ENCODE measurements at places on chromosomes 7 and 10.
A peak's percentile ranks its signal among the peaks of the same experiment; 100 is the strongest.

DNA sequence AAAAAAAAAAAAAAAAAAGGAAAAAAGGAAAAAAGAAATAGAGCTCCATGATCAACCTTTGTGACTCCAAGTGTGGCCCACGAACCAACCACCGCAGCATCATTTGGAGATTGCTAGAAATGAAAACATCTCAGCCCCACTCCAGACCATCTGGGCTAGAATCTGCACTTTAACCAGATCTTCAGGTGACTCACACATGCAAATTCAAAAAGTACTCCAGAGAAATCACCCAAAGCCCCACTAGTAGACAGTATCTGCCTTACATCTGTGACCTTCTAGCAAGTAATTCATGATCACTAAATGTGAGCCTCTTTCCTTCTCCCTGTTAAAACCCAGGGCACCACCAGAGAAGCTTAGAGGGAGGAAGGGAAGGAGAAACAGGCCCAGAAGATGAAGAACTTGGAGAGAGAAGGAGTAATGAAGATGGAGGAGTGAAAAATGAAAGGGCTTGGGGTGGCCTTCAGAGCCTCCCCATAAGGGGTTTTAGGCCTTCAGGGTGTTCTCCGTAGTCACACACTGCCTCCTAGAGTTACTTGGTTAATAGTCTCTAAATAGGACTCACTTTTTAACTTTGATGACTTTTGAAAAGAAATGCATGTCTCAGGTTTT, 94.0 kb downstream of the SLC37A3 start:
- peak; percentile 61 for DNase-seq

DNA sequence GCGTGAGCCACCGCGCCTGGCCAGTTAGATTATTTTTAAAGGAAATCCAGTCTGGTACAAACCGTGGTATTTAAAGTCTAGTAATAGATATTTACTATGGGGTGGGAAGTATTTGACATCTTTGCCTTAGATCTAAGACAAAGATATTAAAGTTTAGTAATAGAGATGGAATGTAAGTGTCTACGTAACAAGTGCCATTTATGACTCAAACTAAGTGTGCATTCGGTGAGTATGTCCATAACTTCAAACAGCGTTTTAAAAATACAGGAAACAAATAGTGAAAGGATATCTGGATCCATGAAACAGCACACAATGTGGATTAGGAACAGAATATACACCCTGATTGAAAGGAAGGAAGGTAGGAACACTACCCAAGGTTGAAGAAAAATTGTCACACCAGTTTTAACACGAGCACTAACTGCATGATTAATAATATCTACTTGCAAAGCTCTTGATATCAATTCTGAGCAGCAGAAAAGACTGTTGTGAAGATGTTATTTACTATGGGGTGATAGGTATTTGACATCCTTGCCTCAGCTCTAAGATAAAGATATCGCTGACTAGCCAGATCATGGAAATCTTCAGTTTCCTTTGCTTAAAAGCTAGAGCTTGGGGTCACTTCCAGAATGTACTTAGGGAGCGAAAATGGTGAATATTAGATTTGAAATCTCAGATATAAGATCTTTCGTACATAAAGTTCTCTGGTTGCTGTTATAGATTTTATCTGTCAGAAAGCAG, 48.7 kb downstream of the EPC1 start:
- no peak for DNase-seq

- no peak for DNase-seq
Measured at GRCh38 chr7:6030988-6031387, at the start of gene ANKRD61. TSS of gene ANKRD61 (plus strand) at chr7:6031376. CDS start at chr7:6031376, 0 bp downstream.

- no peak for DNase-seq
Measured at GRCh38 chr7:42930889-42931288, 1.1 kb downstream of the PSMA2 start.

GRCh38 chr7:17696422-17696821, 243.9 kb downstream of the SNX13 start:
- DNase-seq, result no peak

DNA sequence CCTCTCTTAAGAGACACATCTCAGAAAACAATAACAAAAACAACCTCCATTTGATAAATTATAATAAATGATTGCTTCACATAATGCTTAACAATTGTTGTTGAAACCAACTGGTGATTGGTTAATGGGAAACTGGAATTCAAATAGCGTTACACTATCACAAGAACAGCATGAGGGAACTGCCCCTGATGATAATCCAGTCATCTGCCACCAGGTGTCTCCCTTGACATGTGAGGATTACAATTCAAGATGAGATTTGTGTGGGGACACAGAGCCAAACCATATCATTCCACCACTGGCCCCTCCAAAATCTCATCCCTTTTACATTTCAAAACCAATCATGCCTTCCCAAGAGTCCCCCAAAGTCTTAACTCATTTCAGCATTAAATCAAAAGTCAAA, 375.9 kb downstream of the BMPER start:
- DNase-seq, result no peak

DNA sequence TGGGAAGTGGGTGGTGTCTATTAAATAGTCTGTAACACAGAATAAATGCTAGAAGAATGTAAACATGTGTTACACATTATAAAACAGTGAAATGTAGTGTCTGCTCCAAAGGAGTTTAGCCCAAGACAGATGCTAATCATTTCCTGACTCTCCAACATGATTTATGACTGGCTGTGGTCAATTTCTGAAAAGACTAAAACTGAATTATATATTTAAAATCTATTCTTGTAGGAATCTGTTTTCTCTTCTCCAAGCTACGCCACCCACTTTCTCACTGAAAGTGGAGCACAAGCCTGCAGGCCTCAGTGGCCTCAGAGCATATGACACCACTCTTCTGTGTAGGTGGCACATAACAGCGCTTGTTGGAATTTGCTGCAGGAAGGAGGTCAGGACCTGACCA, 44.4 kb downstream of the CTTNBP2 start:
- no peak for DNase-seq

- no peak for DNase-seq
Measured at GRCh38 chr7:152899004-152899403, 139.5 kb downstream of the ACTR3B start.

GRCh38 chr10:79384773-79385391, 37.6 kb downstream of the PPIF start:
- DNase-seq, result no peak

- no peak for DNase-seq
Measured at GRCh38 chr10:127278001-127278400, 81.6 kb upstream of the INSYN2A start.

DNA sequence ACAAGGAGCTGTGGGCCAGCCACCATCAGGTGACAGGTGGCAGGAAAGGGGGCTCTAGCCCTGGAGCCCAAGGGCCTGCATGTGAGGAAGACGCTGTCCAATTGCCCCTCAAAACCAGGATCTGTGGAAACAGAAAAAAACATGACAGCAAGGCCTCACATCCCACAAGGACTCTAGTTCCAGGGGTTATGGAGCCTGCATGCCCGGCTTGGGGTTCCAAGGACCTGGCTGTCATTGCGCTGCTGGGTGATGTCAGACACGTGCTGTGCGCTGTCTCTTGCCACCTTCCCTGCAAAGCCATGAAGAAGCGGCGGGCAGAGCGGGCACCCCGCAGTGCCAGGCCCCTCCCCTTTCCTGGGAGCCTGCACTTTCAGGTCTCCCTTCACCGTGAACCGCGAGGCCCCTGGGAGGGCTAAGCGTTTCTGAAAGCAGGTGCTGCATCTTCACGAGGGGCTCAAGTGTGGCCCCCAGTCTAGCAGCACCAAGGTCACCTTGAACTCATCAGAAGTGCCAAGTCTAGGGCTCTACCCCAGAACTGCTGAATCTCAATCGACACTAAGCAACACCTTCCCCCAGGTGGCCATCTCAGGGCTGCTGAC, 15.1 kb upstream of the CRYGN start:
- DNase-seq, result no peak

- no peak for DNase-seq
Measured at GRCh38 chr7:64574540-64575099, 11.7 kb upstream of the ZNF680 start.

- no peak for DNase-seq
Measured at GRCh38 chr7:19587291-19587690, 121.5 kb downstream of the POLR1F start.

- DNase-seq, result no peak
Measured at GRCh38 chr10:34854147-34854601, 39.1 kb upstream of the PARD3 start.

DNA sequence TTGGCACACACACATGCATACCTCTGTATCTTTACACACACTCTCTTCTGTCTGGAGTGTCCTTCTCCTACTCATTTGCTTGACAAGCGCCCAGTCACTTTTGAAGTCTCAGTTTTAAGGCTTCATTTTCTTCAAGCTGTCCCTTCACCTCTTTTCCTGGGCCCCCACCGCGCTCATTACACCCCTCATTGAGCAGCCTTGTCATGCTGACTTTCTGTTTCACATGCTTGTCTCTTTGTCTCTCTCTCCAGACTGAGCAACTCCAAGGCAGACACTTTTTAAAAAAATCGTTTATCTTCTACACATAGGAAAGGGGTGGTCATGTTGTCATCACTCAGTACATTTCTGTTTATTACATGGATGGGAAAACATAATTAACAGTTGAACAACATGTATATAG, 225.2 kb upstream of the FZD1 start:
- no peak for DNase-seq

- no peak for DNase-seq
Measured at GRCh38 chr10:114403541-114404161, 651 bp downstream of the AFAP1L2 start.

GRCh38 chr10:130127364-130128061, 8.7 kb upstream of the GLRX3 start:
- DNase-seq, result peak; percentile 89

- DNase-seq, result no peak
Measured at GRCh38 chr7:38893061-38893460, 15.9 kb downstream of the VPS41 start.

GRCh38 chr10:26981232-26981824, 119.0 kb downstream of the ANKRD26 start:
- DNase-seq, result no peak

DNA sequence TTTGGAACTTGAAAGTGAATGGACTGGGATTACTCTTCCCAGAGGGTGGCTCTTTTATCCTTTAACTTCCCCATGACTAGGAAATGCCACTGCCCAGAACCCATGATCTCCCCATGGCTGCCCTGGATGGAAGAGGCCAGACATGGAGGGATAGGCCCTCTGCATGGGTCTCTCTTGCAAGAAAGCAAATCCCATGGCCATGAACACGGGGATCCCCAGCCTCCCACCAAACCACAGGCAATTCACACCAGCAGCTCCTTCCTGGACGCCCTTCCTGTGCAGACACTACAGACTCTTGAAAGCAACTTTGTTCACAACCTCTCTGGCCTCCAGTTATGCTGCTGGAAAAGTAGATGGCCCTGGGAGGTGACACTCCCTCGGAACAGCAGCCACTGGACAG, 55.0 kb downstream of the EBF3 start:
- no peak for DNase-seq

GRCh38 chr7:80142853-80143580, 8.4 kb downstream of the GNAI1 start:
- DNase-seq, result no peak

DNA sequence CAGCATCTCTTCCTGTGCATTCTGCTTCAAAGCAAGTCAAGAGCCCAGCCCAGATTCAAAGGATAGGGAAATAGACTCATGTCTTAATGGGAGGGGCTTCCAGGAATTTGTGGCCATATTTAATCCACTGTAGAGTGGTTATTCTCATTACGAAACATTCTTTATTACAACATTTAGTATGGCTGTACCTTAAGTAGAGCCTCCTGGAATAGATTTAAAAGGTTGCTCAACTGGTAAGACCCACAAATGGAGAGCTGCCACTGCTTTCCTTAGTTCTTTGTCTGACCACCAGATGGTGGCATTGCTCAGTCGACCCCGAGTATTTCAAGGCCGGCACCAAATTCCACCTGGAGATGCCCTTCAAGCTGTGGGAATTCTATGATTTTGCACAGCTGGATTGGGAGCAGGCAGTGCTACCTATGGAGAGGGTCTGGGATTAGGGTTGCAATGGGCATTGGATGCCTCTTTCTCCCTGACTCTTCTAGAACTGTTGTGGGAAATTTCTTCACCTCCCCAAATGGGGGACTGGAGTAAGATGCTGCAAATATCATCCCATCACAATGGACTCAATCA, 102.2 kb downstream of the RBM20 start:
- DNase-seq, result peak; percentile 59

DNA sequence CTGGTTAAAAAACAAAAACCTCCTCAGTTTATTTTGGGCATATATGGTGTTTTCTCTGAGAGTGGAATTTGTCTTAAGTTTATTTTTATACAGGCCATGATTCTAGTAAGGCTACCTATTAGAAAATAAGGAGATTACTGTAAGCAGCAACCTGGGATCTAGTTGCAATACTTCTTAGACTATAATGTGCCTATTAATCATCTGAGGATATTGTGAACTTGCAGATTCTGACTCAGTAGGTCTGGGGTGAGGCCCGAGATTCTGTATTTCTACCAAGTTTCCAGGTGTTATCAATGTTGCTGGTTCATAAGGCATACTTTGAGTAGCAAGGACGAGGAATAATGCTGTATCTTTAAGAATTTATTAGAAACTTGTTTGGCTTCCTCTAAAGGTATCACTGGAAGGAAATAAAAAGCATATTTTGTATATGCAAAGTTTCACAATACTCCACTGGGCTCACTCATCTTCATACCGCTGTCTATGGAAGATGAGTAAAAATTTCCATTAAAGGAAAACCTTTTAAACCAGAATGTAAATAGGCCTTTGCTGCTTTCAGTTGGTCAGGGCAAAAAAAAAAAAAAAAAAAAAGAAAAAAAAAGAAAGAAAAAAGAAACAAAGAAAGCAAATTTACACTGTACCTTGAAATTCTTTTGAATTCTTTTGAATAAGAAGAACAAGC, 105.8 kb downstream of the BMPER start:
- DNase-seq, result no peak

- no peak for DNase-seq
Measured at GRCh38 chr10:125023862-125024496, 82.1 kb downstream of the ZRANB1 start.

DNA sequence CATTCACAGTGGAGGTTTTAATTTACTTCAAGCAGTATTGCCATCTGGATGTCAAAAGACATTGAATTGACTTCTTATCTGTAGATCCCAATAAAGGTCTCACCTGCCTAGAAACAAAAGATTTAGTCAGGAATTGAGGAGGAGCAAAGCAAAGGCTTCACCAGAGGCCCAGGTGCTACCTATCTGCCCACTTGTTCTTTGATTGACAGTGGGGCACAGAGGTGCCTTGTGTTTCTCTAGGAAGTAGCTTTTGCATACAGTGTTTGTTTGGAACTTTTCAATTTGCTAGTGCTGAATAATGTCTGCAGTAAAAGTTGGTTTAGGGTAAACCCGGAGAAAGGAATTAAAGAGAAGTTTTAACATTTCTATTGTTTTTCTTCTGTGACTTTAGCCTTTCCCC, 40.4 kb downstream of the AUTS2 start:
- no peak for DNase-seq

- DNase-seq, result no peak
Measured at GRCh38 chr7:128919881-128920799, 9.6 kb upstream of the KCP start.

DNA sequence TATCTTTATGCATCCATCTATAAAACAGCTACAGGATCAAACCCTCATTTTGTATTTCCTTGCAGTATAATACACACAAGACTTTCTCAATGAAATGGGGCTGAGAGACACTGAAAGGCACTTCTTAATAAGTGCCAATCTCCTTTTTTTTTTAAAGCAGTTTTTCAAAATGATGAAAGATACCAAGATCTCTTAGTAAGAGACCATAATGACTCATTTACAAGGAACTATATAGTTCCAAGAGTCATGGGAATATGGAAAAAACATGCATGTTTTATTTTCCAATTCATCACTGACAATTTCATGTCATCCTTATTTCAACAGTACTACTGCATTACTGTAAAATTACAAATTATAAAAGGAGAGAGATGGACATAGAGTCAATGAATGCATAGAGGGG, 973.7 kb downstream of the GATA3 start:
- no peak for DNase-seq

- DNase-seq, result no peak
Measured at GRCh38 chr10:71271662-71272055, 47.4 kb upstream of the SLC29A3 start.

All from activated CD4-positive, alpha-beta T cell treated with anti-CD3 and anti-CD28 coated beads, Interleukin-2, amount 50 U/mL, for 16 hours (primary cell).